Erythroblast (primary cell): ENCODE measurements at places on chromosomes 5 and 9.

- DNase-seq: peak; percentile 6
These were observed 28.4 kb downstream of the TIMD4 start for GRCh38 chr5:156934450-156935211.

DNA sequence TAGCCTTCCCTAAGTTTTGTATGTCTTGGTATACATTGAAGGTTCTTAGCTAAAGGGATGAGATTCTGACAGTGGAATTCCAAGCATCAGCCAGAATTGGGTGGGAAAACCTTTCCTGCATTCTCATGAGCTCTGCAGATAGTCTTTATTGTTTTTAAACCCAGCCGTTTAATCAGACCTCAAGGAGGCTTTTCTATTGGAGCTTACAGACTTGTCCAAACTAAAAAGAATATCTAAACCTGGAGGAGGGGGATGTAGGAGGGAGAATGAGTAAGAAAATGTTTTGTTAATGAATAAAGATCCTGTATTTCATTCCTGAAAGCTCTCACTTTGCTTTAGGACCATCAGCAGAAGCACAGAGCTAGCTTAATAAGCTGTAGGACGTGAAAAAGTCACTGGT is 41.7 kb downstream of the EBF1 start:
- no peak for DNase-seq

GRCh38 chr9:96852676-96853075 is 1.6 kb downstream of the ZNF782 start:
- DNase-seq: no peak

DNA sequence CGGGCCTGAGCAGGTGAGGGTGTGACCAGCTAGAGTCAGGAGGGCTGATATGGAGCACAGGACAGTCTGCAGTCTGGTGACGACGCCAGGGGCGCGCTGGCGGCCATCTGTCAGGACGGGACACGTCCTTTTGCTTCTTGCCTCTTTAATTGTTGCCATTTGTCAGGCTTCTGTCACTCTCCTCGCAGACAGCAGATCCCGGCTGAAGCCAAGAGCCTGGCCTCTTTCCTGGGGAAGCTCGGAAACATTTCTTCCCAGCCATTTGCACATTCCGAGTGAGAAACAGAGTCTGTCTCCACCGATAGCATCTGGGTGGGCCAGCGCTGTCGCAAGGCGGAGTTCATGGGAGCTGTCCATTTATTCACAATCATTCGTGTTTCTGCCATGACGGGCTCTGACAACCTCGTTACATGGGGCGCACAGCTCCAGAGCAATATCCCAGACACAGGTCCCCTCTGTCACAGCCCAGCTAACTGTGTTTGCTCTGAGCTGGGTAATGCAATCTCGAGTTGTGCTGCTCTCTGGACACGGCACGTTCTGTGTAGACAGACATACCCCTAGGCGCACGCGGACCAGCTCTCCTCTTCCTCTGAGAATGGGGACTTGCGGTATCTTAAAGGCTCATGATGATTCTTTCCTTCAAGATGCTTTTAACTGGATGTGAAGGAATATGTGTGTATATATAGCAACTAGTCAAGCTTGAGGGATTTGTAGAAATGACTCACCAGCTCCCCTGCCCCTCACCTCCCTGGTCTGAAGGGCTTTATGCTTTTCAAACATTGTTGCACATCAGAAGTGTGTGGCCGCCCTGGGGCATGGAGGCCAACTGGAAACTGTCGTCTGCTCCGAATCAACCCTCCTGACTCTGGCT is 105.3 kb upstream of the FCN2 start:
- DNase-seq: no peak

- DNase-seq: no peak
These were observed 23.1 kb downstream of the P4HA2 start for GRCh38 chr5:132204371-132205135.

DNA sequence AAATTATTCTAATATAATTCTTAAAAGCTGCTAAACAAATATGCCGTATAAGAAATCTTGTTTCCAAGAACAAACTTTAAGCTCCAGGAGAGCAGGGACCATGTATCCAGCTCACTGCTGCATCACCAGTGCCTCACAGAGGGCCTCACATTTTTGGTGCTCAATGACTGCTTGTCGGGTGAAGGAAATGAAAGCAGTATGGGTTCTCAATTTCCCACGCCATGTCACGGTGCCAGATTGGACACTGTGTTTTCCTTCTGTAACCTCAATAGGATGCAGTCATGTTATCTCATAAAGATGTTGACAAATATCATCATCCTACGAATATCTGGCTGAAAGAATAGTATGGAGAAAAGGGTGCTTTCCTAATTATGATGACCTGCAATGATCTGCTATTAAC is 64.7 kb downstream of the POU5F2 start:
- DNase-seq: no peak
